ENCODE measurements at places on chromosomes 5 and 9.

GRCh38 chr9:86763791-86764190, 183.5 kb downstream of the GAS1 start:
- DNase-seq = no peak

DNA sequence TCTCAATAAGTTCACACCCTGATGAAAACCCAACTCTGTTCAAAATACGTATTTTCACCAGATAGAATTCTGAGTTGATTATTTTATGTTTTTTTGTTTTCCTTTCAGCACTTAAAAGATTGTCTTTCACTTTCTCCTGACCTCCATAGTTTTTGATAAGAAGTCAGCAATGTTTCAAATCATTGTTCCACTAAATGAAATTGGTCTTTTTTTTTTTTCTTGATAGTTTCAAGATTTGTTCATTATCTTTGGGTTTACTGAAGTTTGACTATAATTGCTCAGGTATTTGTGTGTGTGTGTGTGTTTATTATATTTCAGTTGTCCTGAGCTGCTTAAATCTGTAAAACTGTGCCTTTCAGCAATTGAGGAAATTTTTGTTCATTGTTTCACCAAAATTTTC, 498.7 kb downstream of the TLE1 start:
- no peak for DNase-seq

DNA sequence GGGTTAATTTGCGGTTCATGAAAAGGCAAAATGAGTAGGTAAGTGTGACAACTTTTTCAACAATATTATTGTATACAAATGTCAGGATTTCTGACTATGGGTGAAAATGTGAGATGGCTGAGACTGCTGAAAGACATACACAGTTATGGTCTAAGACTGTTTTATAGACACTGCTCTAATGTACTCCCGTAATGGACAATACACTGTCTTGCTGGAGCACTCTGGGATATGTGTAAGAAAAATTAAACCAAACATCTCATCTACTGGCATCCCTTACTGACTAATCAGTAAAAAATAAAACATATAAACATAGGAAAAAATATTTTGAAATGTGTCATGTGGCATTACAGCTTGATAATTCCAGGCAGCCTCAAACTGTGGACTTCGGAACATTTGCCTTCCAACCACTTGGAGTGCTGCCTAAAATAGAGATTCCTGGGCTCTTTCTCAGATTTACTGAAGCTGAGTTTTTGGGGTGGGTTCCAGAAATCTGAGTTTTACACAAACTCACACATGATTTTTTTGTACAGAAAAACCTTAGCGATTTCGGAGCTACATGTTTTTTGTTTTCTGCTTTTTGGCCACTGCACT, 233.9 kb upstream of the TBCA start:
- no peak for DNase-seq

DNA sequence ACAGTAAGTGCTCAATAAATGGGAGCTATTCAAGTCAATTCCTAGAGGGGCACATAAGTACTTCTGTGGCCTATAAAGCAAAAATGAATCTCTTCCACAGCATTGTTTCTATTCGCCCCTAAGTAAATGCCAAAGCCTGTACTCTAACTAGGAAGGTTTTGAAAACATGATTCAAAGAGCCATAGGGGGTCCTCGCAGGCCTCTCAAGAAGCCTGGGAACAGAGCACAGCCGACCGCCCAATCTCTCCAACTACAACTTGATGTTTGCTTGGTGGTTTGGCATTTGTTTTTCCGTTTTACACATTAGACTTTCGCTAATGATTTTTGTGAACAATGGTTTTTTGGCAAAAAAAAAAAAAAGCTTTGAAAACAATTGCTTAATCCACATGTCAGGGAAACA, 19.4 kb downstream of the EFNA5 start:
- no peak for DNase-seq

GRCh38 chr9:20620650-20621470, 1.4 kb downstream of the MLLT3 start:
- DNase-seq = no peak

DNA sequence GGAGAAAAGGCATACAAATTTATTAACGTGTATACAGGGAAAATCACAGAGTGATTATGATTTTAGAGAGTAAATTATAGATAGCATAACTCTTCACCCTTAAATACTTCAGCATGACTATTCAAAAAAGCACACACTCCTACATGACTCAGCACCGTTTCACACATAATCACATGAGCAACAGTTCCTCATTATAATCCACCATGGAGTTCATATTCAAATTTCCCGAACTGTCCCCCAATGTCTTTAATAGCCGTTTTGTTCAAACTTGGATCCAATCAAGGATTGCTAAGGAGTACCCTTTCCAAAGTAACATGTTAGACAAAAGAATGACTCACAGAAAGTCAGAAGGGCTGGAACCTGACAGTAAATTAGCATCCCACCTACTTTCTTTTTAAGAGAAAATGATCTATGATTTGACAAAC, 32.1 kb downstream of the RAPGEF1 start:
- DNase-seq = no peak

- DNase-seq = no peak
Observed at GRCh38 chr5:14476786-14477435, 104.7 kb upstream of the OTULINL start.

- no peak for DNase-seq
Observed at GRCh38 chr9:95499847-95500246, 16.9 kb downstream of the PTCH1 start.

DNA sequence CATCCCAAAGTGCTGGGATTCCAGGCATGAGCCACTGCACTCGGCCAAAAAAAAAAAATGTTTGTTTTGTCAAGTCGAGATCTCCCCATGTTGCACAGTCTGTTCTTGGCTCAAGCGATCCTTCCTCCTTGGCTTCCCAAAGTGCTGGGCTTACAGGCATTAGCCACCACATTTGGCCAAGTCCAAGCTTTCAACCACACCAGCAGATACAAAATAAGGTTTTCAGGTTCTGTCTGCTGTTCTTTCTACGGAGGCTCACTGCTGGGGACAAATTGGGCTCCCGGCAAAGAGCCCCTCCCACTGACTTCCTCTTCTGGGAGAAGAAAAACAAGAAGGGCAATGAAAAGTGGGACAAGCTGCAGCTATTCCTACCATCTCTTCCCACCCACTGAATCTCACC, 37.6 kb upstream of the GGTA1 start:
- DNase-seq = no peak

DNA sequence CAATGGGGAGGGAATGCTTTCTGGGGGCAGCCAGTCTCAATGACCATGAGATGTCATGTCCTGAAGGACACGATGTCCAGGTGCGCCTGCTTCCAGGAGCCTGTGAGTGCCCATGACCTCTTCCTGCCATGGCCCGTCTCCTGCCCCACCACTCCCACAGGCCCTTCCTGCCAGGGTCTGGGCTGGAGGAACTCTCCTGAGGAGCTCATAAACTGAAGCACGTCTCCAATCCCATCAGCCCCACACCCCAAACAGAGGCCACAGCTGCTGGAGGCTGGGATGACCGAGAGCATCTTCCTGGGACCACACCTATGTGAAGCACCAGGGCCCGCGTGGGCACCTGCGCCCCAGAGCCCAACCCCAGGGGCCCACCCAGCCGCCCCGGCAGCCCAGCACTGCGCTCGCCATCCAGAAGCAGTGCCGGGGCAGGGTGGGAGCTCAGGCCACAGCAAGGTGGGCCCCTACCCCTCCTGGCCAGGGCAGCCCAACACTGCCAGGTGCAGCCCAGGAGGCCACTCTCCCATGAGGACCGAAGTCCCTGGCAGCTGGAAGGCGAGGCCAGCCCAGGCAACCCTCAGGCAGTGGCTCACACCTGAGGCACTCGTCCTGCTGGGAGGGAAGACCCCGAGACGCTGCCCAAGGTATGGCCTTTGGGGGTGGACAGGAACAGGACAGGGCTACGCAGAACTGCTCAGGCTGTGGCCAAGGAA, 53.9 kb upstream of the UBAC1 start:
- DNase-seq = no peak

GRCh38 chr5:10509575-10509974, 54.3 kb upstream of the ANKRD33B start:
- no peak for DNase-seq

- DNase-seq = no peak
Observed at GRCh38 chr9:127027694-127028093, 94.7 kb downstream of the ANGPTL2 start.

GRCh38 chr9:33751536-33752129, 43.7 kb upstream of the PRSS3 start:
- no peak for DNase-seq

- DNase-seq = no peak
Observed at GRCh38 chr5:90741022-90741564, 182.5 kb downstream of the ADGRV1 start.

DNA sequence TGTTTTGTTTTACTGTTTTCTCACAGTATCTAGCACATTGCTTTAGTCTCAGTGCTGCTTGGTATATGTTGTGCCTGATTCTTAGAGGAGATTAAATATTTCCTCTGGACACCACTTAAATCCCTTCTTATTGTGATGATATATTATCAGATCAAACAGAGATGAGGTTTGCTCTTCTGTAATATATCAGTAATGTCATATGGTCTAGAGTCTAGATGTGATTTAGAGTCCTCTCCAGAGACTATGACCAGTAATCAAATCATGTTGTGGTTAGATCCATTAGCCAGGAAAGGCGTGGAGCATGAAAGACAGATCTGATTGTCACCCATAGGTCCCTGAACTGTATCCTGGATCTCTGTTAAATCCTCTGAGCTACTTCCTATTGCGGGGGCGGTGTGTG, 24.4 kb downstream of the CAMK4 start:
- DNase-seq = no peak

DNA sequence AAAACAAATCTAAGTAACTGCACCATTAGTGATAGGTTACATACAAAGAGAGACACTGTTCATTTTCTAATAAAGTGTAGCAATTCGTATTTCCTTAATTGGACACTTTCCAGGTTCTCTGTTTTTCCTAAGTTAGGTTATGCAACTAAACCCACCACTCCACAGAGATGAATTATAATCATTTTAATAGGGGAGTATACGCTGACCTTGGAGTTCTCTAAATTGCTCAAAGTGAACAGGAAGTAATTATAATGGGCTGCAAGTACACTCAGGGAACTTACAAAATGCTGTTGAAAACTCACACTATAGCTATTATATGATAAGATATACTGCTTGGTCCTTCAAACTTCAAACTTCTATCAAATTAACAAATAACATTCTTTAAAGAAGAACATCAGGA, 18.2 kb upstream of the ADCY2 start:
- DNase-seq = no peak
